ENCODE measurements at places on chromosomes 5 and 9.

DNA sequence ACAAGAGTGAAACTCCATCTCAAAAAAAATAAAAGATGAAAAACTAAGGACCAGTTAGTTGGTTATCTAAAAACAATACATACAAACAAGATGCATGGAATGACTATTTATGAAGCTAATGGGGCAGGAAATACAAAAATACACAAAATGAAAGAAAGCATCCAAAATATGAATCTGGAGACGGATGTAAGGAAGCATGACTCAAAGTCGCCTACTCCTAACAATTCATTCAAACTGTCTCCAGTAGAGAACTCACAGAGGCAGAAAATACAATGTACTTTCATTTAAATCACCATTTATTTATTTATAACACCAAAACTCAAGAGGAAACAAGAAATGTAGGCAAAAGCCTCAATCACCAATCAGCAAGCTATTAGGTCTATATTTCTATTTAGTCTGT, 68.4 kb downstream of the SCAI start:
- DNase-seq, result no peak

GRCh38 chr5:121489972-121490371, 361.7 kb upstream of the FTMT start:
- DNase-seq, result no peak

- DNase-seq, result no peak
These were observed 55.3 kb downstream of the GADD45G start for GRCh38 chr9:89659891-89660685.

DNA sequence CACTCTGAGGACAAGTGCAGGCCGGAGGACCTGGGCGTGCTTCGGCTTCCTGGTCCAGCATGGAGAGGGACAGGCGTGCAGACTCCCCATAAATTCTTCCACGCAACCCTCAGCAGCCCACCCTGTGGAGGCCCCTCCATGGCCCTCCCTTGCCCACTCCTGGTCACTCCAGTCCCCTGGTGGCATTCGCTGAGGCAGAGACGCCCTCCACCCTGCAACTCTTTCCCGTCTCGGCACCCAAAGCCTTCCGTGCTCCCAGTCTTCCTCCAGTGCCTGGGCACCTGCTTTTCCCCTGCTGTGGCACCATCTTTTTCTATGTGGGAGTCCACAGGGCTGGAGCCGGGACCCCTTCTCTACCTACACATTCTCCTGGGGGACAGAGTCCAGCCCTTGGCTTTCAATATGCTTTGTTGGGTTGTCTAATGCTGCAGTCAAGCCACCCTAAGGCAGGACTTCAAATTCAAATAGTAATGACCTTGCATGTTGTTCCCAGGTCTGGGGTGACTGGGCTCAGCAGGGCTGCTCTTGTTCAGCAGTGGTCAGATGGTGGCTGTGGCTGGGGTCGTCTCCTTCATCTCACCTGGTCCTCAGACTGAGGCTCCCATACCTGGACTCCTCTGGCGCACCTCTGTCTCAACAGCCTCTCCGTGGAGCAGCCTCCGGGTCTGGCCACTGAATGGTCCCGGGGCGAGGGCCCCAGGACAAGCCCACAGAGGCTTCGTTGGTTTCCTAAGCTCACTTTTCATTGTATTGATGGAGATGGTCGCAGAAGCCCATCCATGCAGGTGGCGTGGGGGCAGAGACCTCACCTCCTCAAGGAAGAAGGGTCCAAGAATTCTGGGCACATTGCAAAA, 15.2 kb downstream of the MRPL36 start:
- DNase-seq, result no peak

GRCh38 chr9:21543187-21543586, 61.1 kb upstream of the IFNE start:
- no peak for DNase-seq

DNA sequence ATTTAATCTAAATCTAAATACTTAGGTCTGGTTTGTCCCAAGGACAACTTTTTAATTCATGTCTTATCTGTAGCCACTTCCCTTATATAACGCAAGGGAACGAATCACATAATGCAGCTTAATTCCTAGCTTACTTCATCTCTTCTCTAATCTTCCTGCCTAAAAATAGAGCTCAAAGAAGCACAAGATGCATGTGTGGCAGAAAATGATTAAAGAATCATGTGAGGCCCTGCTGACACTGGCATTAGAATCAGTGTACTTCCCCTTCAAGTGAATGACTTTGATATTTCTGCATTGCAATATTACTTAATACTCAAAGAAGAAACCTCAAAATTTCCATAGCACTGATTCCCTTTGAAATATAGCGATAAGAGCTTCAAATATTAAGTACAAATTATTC, 317.9 kb upstream of the FTMT start:
- DNase-seq, result no peak

All from H4 (cell line).